GM19239 (cell line): ENCODE measurements at places on chromosomes 2 and 18.

GRCh38 chr2:205681401-205682238 is 681 bp upstream of the NRP2 start:
- no peak for DNase-seq

- no peak for DNase-seq
Measured at GRCh38 chr2:235025800-235026536, 74.2 kb downstream of the SH3BP4 start.

GRCh38 chr2:238401551-238401950 is 25.2 kb upstream of the ASB1 start:
- DNase-seq, result no peak

DNA sequence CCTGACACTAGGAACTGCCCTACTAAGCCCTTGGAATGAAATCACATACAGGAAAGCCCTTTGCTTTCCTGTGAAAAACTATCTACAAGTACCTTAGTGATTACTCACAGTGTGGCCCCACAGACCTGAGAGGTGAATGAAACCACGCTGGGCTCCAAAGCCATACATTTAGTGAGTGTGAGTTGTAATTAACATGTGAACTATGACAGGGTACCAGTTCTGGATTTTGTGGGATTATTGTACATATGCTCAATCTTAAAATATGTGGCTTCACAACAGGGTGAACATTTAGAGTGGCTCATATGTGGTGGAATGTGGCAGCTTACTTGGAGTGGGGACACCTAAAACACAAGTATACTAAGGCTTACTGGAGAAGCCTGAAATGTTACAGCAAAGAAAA is 12.3 kb downstream of the KCTD1 start:
- no peak for DNase-seq

DNA sequence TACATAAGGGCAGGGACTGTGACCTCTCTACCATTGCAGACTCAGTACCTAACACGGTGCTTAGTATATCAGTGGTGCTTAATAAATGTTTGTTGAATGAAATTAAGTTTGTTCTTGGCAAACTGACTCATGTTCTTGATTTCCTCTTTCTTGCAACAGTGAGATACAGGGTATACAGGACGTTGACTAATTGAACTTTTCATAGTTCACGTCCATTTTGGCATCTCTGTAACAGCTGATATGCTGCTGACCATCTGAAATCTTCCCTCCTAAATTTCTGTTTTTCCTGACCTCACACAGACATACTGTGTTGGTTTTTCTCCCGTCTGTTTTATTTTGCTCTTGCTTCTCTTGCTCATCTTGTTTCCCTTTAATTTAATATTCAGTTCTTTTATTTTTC is 44.2 kb downstream of the LHCGR start:
- no peak for DNase-seq

DNA sequence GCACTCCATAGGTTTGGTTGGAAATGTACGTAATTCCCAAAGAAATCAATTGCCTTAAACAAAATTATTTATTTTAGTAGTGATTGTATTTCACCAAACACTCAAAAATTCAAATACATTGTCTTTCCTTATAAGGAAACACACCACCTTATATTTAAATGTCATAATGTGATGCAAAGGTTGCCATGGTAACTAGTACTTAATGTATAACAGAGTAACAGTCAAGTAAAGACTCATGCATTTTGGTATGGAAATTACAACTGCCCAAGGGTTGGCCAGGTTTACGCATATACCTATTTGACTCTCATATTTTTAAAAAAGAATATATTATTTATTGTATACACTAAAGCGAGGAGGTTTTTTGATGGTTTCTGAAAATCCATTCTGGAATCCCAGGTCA is 231.2 kb downstream of the TCF4 start:
- DNase-seq, result no peak

- DNase-seq, result no peak
Measured at GRCh38 chr2:72612614-72613160, 213.1 kb downstream of the EXOC6B start.

- peak; percentile 27 for DNase-seq
Measured at GRCh38 chr2:7835693-7836680, 845.9 kb upstream of the ID2 start.

DNA sequence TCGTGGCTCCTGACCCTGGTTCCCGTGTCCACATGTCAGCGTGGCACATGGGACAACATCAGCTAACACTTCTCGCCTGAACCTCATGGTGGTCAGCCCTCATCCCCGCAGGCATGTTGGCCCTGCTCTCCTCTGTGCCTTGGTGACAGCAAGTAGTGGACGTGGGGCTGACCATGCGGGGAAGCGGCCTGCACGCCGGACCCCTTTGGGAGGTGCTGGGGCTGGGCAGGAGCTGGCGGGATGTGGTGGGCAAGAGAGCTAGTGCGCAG is 249.5 kb downstream of the TWIST2 start:
- no peak for DNase-seq

- DNase-seq, result no peak
Measured at GRCh38 chr2:62854600-62855514, 149.3 kb downstream of the EHBP1 start.

- DNase-seq, result no peak
Measured at GRCh38 chr18:449374-449773, 51.1 kb downstream of the COLEC12 start.

DNA sequence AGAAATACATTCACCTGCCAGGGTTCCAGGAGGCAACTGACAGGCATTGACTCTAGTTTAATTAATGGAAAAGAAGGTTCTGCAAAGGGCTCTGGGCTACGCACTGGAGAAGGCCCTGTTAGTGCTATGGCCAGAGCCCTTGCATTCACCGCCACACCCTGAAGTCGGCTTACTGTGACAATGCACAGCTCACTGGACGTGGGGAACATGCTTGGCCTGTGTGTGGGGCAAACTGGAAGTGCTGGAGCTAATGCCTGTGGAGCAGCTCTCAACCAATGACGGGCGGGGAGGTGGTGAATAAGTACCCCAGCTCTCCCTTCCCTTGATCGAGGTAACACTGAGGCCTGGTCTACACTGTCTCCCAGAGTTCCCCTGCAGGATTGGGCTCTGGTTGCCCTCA is 209.8 kb downstream of the HAUS1 start:
- no peak for DNase-seq

DNA sequence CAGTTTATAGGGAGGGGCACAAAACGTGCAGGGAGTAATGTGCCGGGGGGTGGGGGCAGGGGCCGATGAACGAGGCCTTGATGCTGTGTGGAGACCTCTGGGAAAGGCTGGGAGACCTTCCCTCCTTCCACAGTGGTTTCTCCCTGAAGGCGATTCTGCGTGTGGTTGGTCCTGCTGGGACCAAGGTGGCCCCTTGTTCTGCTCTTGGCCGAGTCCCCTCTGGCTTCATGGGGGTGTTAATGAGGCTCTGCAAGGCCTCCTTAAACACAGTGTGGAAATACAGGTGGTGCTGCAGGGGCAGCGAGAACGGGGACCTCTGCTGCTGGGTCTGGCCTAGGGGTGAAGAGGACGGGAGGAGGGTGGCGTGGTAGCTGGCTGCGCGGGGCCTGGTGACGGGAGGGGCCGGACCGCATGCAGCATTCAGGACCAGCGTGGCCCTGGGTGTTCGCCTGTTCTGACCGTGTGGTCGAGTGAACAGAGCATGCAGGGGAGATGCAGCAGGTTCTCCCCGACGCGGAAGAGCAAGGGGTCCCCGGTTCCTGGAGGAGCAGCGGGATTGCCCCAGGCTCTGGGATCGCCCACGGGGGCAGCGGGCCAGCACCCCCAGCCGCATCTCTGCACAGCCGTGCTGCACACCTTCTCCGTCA is 42.1 kb upstream of the KCNG2 start:
- DNase-seq, result no peak
